NCI-H524 (cell line): ENCODE measurements at places on chromosomes 3 and 15.

- no peak for DNase-seq
Observed at GRCh38 chr15:63469984-63470383, 34.4 kb upstream of the USP3 start.

GRCh38 chr15:74489518-74490338 is 28.8 kb upstream of the UBL7 start:
- peak; percentile 76 for DNase-seq

- DNase-seq, result no peak
Observed at GRCh38 chr3:123072152-123072551, 5.3 kb downstream of the PDIA5 start.

- DNase-seq, result no peak
Observed at GRCh38 chr3:116165135-116165534, 280.2 kb downstream of the LSAMP start.

DNA sequence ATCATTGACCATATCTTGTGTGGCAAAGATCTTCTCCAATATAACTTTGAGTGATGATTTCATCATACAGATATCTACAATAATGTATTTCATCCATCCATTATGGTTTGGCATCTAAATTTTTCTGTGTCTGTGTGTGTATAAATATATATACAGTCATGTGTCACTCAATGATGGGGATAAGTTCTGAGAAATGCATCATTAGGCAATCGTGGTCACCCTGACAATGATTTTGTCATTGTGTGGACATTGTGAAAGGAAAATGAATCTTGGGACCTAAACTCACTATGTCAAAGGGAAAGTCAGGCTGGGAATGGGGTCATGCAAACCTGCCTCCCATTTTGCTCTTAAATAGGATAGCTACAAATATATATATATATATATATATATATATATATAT is 12.4 kb downstream of the CFAP161 start:
- no peak for DNase-seq

DNA sequence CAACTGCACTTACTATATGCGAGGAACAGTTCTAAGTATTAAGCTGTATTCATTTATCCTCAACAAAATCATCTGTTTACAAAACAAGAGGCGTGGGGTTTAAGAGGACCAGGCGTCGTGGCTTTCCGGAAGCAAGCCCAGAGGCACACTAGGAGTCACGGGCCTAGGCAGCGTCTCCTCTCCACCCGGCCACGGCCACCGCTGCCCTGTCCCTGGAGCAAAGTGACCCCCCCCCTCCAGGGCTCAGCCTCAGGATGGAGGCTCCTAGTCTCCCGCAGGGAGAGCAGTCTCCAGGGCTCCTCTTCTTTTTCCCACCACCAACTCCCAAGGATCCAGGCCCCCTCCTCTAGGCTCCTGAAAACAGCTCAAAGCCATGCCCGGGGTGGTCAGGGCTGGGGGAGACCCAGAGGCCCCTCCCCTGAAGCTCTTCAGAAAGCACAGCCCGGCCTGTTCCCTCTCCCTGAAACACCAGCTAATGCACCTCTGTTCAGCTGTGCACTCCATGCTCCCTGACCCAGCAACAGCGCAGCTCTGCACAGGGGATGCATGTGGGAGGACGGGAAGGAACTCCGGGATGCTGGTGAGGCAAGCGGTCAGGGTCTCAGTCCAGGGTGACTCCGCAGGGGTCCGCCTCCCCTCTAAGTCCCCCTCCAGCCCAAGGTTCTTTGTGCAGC is 16.8 kb downstream of the TNK2 start:
- no peak for DNase-seq

DNA sequence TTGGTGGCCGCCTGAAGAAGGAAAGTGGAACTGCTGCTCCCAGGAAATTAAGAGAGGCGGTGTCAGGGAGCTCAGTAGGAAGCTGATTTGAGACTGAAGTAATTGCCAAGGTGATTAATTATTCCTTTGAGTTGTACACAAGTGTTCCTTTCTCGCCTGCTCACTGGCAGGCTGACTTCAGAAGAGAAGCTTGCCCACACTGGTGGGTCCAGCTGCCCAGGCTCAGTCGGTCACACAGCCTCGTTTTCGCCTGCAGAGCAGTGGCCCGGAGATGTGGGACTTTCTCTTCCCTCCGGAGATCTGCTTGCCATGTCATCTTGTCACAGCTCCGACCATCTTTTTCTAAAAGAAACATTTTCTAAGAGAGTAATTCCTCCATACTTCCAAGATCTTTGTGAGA is 478.0 kb downstream of the MCTP2 start:
- no peak for DNase-seq

GRCh38 chr3:10581251-10581650 is 75.9 kb upstream of the ATP2B2 start:
- DNase-seq, result no peak

GRCh38 chr3:54357301-54357700 is 234.9 kb downstream of the CACNA2D3 start:
- no peak for DNase-seq

DNA sequence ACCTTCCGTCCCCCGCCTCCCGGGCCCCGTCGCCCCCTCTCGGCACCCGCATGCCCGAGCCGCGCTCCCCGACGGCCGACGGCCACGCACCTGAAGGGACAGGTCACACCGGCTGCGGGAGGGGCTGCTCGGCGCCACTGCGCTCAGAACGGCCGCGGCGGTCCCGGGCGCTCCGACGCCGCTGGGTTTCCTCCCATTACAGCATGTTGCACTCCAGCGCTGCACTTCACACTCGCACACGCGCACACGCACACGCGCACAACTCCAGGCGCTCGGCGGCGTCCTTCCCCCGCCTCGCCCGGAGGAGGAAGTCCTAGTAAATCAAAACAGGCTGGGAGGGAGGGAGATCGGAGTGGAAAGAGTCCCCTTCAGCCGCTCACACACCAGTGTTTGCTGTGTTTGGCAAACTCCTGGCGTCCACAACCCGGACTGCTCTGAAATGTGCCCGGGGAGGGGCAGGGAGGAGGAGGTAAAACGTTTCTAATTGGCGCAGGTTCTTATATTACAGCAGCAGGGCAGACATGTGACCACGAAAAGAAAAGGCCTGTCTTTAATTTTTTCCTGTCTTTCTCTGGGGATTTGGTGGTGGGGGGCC is 76.7 kb upstream of the VGLL4 start:
- DNase-seq, result peak; percentile 49

- DNase-seq, result no peak
Observed at GRCh38 chr3:16871915-16872842, 12.6 kb upstream of the PLCL2 start.
